ENCODE measurements at places on chromosomes 2 and 18. TPM values are rescaled to one million over a fixed set of nuclear protein-coding genes. Genes with fewer than 3 reads are reported as not detected.

GRCh38 chr2:172978063-172978383 lies 97.6 kb upstream of the MAP3K20 start:
- no peak for DNase-seq

DNA sequence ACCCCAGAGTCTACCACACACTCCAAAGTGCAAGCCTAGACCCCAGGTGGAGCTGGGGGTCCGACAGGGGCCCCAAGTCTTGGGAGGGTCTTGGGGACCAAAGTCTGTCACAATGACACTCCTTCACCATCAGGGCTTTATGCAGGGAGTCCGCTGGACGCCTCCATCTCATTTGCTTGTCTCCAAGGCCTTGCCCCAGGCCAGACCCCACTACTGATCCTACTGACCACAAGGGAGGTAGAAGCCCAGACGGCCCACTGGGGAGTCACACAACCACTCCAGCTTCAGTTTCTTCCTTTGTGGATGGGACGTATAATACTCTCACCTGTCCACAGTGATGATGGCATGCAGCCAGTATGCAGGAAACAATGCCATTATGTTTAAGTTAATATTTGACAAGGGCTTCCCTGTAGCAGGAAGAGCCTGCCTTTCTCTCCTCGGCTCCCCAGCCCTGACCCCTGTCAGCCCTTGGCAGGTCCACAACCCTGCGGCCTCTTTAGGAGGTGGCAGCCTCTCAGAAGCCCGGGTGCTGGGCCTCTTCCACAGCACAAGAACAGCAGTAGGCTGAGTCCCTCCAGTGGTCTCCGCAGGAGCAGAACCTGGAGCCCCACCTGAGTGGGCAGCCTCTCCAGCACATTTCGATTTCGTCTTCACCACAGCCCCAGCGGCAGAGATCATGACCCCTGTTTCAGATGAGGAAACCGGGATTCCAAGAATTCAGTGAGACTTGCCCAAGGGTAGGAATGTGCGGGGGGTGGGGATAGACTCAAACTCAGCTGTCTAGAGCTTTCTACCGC lies 6.5 kb downstream of the BIN1 start:
- DNase-seq = no peak

- DNase-seq = no peak
Measured at GRCh38 chr2:231396058-231396821, 730 bp downstream of the B3GNT7 start.

- DNase-seq = no peak
Measured at GRCh38 chr2:236054621-236055305, 113.4 kb downstream of the GBX2 start.

- no peak for DNase-seq
Measured at GRCh38 chr2:55052129-55053061, 2.1 kb upstream of the RTN4 start.

- DNase-seq = no peak
Measured at GRCh38 chr2:5945742-5946141, 253.6 kb downstream of the SOX11 start.

DNA sequence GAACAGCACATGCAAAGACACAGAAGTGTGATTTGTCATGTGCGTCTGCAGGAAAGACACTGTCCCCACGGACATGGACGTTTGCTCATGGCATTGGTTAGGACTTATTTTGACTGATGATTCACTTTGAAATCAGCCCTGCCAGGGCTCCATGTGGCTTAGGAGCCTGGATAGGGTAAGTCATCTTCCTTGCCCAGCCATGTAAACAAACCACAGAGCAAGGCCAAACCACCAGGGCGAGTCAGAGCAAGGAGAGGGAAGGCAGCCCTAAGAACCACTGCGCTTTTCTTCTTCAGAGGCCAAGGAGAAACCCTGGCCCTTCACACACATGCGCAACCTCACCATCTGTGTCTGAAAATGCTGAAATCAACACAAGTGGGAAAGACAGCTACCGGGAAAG lies 88.8 kb downstream of the GFPT1 start:
- DNase-seq = no peak

DNA sequence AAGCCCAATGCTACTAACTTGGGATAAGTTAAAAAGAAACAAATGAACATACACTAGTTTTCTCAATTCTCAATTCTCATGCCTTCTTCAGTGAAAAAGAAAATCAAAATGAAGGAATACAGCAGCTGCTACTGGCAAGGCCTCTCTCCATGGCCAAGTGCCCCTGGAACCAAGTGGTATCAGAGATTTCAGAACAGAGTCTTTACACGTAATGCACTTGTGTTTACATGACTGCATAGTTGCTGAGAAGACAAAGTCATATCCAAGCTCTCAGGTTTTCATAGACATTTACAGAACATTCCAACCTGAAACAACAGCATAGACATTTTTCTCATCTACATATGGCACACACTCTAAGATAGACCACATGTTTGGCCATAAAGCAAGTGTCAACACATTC lies 789.9 kb downstream of the CBLN2 start:
- DNase-seq = no peak

- DNase-seq = no peak
Measured at GRCh38 chr2:178070824-178071223, 1.8 kb downstream of the PDE11A start.

DNA sequence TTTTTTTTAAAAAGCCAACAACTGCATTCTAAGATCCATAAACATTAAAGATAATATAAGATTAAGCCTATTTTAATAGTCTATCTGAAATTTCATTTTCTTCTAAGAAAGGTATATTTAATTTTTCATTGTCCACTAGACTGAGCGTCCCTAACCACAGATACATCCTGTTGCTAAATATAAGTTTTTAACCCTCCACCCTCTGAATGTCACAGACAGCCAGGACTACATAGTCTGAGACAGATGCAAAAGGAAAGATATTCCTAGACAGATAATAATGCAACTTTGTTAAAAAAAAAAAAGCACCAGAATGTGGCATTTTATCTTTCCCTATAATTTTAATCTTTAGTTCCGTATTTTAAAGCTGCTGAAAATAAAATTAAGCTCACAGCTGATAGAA lies 114.6 kb downstream of the ZEB2 start:
- no peak for DNase-seq

DNA sequence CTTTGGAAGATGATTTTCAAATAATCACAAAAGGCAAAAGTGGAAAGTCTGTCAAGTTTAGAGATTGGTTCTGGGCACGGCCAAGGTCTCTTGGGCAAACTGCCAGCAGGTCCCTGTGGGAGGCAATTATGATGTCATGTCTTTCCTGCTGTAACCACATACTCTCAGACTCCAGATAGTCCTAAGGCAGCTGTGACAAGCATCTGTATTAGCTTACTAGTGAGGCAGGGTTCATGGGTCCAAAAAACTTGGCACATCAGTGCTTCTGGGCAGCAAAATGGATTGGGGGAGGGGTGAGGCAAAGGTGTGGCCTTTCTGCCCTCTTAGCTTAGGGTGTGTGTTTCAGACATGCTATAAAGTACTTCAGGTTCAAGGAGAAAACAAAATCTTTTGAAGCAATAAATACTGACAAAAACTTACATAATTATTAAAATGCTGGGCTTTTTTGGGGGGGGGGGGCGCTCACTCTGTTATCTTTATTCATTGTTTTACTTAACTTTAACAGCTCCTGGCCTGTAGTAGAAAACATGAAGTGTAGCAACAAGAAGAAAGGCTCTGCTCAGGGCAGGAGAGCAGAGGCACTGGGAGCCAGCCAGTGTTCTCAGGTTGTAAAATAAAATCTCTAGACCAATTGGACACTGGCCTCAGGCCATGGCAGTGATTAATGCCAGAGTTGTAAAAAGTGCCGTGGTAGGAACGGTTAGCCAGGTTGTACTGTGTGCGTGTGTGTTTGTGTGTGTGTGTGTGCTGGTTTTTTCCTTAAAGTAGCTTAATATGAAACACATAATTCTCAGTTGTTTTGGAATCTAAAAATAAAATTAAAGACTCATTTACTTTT lies 14.3 kb upstream of the TANC1 start:
- no peak for DNase-seq

DNA sequence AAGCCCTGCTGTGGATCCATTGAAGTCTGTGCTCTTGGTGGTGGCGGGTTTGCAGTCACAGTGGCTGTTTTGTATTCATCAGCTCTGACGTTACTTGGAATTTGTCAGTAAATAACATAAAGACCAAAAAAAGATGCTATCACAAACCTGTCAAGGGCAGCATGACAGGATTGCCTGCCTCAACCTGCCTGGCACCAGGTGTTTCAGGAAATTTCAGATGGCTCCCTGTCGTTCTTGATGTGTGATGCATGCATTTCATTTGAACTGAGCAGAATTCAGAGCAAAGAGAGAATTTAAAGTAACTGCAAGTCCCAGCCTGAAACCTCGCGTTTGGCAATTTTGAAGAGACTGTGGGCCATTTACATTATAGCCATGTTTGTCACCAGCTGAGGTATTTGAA lies 50.3 kb upstream of the EPC2 start:
- DNase-seq = no peak

GRCh38 chr2:68921646-68922045 lies 31.0 kb downstream of the GKN2 start:
- DNase-seq = no peak

- DNase-seq = no peak
Measured at GRCh38 chr2:61557381-61557780, 19.2 kb upstream of the XPO1 start.

DNA sequence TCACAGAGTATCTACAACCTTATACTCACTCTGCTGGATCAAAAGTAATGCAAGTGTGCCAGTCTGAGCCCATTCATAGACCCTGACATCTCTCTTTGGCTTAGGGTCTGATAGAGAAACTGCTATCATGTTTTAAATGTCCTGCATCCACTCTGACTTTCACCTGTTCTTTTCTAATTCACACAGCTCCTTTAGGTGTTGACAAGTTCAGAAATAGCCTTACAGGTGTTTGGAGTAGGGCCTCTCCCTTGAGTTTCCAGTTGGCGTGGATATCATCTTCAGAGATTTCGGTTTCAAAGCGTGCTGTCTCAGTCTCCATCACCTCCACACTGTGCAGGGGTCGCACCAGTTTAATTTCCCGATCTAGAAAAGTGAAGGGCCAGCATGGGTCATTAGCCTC lies 150.3 kb downstream of the PLEKHA3 start:
- DNase-seq = no peak

DNA sequence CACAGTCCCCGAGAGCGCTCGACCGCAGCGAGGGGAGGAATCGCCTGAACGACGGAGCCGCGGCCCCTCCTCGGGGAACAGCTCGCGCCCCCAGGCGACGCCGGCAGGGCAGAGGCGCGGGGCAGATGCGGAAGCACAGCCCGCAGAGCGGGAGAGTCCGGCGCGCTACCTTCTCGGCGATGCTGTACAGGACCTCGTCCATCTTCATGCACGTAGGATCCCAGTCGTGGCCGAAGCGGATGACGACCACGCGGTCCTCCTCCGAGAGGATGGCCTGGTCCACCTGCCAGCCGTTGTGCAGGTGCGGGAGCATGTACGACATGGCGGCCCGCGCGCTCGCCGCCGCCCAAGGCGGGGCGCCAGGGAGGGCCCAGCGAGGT lies 302 bp downstream of the TXNL4A start:
- DNase-seq = peak; percentile 61

GRCh38 chr2:69483024-69483423 lies 45.8 kb upstream of the NFU1 start:
- DNase-seq = no peak

DNA sequence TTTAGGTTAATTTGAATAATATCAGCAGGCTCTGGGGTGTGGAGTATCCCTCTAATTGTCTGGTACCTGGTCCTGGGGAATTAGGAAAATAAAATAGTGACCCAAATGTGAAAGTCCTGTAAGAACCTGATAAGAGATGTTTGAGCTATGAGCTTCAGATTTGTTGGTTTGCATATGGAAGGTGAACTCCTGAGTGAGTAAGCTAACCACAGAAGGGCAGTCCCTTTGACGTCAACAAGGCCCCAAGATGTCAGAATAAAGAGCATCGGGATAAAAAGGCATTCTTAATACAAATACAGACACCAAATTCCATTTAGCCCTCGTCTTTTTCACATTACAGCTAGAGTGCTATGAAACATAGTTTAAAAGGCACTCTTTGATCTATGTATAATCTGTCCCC lies 1366.3 kb upstream of the TMEFF2 start:
- no peak for DNase-seq

- DNase-seq = no peak
Measured at GRCh38 chr2:164205347-164205746, 415.9 kb downstream of the GRB14 start.

- DNase-seq = no peak
Measured at GRCh38 chr2:63334910-63335309, 253.4 kb downstream of the WDPCP start.

GRCh38 chr18:55321265-55322177 lies 266.5 kb downstream of the TCF4 start:
- no peak for DNase-seq

DNA sequence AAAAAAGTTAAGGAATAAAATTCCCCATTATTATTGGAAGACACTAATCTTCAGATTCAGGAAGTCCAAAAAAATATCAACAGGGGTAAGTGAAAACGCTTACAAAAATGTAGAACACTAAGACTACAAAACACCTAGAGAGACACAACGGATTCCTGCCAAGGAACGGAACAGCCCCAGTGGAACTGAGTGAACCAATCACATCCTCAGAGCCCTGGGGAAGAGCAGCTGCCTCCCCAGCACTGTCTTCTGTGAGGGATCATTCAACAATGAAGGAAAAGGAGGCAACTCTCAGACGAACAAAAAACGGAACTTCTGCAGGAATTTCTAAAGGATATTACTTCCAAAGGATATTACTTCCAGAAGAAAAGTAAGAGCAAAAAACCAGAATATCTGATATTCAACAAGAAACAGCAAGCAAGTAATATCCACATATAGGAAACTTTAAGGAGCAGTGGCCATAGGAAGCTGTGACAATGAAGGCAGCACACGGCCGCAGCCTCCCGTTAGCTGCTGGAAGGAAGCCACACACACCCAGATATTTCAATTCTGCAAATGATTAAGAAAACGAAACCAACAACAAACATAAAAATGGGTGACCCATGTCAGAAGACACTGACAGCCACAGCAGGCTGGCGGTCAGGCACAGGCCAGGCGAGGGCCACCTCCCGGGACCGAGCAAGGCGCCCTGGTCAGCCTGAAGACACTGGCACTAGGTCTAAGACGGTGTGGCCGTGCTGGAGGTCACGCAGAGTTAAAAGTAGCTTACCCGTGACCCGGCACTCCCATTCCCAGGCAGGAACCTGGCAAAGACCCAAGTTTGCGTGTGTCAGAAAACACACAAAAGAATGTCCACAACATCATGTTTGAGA lies 81.8 kb downstream of the HDAC4 start:
- DNase-seq = peak; percentile 6

- no peak for DNase-seq
Measured at GRCh38 chr18:34773961-34774766, 64.1 kb downstream of the DTNA start.

The DNAJC5G gene
- not detected for total RNA-seq

The TDRD15 gene
- not detected for total RNA-seq

The REEP1 gene
- total RNA-seq = 0.27 TPM

The POTEJ gene
- not detected for total RNA-seq

The SERPINB4 gene
- total RNA-seq = not detected

The CIB4 gene
- not detected for total RNA-seq

The COL4A3 gene
- not detected for total RNA-seq

The CXXC1 gene
- 155 TPM for total RNA-seq

The HOXD11 gene
- not detected for total RNA-seq

The AUP1 gene
- 139 TPM for total RNA-seq

The PPM1B gene
- total RNA-seq = 61.6 TPM

The MATN3 gene
- not detected for total RNA-seq

The AFF3 gene
- total RNA-seq = 18.6 TPM

The FBXO36 gene
- 0.77 TPM for total RNA-seq

The CCDC178 gene
- not detected for total RNA-seq

The CFAP65 gene
- total RNA-seq = not detected

The GGCX gene
- 20.4 TPM for total RNA-seq

The IL36B gene
- total RNA-seq = not detected

The ERBB4 gene
- not detected for total RNA-seq

The FAM110C gene
- total RNA-seq = 0.22 TPM

Data from naive thymus-derived CD4-positive, alpha-beta T cell (primary cell).